Right forelimb (tissue), 1 donor: ENCODE measurements at places on chromosomes 6 and 20.

DNA sequence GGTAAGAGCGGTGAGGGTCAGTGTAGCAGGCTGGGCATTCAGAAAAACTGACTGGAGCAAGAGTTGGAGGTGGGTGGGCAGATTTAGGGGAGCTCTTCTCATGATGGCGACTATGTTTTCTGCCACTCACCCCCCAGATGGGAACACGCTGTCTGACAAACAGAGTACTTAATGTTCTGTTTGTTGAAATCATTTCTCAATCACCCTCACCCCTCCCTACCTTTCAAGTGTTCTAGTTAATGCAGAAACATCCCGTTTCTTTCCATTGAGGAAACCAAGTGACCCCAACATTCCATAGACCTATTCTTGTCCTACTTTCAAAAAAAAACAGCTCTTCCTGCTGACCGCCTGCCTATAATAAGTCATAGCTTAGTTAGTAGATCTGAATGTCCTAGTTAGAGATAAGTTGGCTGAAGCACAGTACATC is 132.5 kb upstream of the NEDD9 start:
- no peak for DNase-seq

DNA sequence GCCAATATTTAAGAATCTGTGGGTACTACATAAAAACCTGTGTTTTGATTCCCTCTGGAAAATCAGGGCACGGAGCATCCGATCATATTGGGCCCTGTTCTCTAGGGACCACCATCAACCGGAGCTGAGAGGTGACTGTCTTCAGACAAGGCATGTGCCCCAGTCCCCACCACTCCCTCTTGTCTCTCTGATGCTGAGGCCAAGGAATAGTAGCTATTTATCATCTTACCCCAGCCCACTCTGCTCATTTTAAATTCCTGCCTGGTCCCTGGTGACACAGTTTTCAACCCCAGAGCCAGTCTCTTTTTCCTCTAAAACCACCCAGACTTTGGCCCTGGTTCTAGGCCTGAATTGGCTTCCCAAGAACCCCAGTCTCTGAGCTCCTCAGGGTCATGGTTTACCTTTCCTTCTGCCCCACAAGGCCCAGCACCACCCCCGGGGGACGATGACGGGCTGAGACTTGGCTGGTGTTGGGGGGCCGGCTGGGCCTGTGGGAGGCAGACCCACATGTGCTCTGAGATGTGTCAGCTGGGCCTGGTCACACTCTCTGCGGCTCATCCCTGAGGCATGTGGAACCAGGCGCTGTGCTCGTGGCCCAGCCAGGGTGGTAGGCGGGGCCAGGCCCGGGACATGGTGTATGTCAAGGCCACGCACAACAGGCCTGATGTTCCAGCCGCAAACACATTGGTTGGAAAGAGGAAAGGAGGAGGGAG is 114.4 kb downstream of the CEBPB start:
- peak; percentile 54 for DNase-seq

DNA sequence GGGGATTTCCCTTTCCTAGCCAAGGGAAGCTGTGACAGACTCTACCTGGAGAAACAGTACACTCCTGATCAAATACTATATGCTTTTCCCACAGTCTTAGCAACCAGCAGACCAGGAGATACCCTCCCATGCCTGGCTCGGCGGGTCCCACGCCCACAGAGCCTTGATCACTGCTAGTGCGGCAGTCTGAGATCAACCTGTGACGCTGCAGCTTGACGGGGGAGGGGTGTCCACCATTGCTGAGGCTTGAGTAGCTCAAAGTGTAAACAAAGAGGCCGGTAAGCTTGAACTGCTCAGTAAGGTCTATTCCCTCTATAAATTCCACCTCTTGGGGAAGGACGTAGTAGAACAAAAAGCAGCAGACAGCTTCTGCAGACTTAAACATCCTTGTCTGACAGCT is 63.2 kb downstream of the WASF1 start:
- DNase-seq, result no peak

DNA sequence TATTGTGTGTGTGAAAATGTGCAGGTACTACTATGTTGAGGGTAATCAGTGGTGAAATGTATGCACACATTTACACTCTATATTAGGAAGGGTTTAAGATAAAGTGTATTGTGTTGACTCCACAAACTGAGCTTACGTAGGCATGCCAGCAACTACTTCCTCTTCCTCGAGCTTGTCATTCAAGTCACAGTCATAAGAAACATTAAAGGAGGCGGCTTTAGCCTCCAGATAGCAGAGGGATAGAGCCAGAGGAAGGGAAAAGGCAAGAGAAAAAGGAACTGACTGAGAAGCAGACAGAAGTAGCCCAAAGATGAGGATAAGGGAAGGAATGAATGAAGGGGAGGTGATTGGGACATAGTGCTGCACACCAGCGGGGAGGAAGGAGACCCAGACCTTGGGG is 55.2 kb downstream of the SMLR1 start:
- DNase-seq, result no peak

GRCh38 chr6:135850882-135851281 is 619 bp upstream of the PDE7B start:
- no peak for DNase-seq

GRCh38 chr6:109095835-109096084 is 453 bp downstream of the CEP57L1 start:
- no peak for DNase-seq

GRCh38 chr6:43339168-43339567 is 30.3 kb downstream of the ZNF318 start:
- DNase-seq, result no peak

DNA sequence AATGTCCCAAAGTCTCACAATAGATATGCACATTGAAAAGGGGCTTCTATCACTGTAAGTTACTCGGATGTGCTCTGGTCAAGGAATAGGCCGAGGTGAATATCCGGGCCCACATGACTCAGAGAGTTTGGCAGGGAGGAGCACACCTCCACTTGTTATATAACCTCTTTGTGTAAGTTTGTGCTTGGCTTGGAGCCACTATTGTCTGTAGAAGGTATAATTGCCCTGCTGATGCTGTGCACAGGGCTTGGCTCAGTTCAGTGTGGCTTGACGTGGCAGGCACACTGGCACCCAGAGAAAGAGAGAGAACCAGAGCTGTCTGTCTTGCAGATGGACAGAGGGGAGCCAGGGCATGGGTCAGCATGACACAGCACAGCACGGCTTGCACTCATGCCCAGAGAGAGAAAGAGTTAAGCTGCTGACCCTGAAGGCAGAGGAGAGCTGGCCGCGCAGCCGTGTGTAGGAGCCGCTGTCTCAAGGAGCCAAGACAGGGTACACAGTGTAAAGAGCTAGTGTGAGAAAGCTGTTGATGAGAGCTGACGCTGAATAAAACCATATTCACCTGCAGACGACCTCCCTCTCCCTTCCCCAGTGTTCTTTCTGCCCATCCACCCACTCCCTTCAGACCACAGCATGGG is 482.5 kb downstream of the C6orf118 start:
- no peak for DNase-seq
